ENCODE measurements at places on chromosomes 5 and 9.
A peak's percentile ranks its signal among the peaks of the same experiment; 100 is the strongest.

DNA sequence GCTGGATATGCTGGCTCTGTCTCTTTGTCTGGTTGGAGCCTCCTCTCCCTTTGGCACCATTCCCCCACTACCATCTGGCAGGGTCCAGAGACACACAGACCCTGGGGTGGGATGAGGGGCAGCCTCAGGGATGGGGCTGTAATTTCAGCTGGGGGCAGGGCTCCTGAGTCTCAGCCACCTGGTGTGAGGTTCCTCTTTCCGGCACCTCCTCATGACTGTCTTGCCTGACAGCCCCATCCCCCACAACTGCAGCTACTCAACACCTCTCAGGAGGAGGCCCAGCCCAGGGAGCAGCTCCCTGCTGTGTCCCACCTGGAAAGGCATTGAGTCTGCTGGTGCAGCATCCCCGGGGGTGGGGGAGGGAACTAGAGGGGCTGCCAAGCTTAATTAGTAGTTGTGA, 11.7 kb upstream of the RPS14 start:
- DNase-seq, result peak; percentile 68

- no peak for DNase-seq
Measured at GRCh38 chr5:149775785-149776184, 45.7 kb downstream of the PPARGC1B start.

GRCh38 chr9:33813712-33814641, 3.0 kb upstream of the UBE2R2 start:
- DNase-seq, result peak; percentile 80

DNA sequence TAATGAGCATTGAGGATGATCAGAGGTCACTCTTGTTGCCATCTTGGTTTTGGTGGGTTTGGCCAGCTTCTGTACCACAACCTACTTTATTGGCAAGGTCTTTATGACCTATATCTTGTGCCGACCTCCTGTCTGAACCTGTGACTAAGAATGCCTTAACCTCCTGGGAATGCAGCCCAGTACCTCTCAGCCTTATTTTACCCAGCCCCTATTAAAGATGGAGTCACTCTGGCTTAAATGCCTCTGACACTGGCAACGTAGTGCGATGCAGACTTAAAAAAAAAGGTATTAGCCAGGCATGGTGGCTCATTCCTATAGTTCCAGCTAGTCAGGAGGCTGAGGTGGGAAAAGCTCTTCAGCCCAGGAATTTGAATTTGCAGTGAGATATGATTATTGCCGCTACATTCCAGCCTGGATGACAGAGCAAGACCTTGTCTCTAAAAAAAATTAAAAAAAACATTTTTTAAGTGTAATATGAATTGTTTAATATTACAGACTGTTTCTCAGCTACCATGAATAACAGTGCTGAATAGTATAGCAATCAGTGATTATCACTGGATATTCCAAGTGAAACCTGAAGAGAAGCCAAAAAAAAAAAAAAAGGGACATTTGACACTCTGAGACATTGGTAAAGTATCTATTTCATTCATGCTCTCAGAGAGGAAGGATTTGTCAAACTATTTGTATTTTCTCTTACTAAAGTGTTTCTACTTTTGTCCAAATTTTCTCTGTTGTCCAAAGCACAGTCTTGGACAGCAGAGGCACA, 18.3 kb upstream of the STOM start:
- no peak for DNase-seq

GRCh38 chr5:64865662-64866061, 96.9 kb downstream of the CWC27 start:
- no peak for DNase-seq

- peak; percentile 18 for DNase-seq
Measured at GRCh38 chr9:21317956-21318923, 13.1 kb upstream of the IFNA5 start.

- no peak for DNase-seq
Measured at GRCh38 chr5:17620627-17621026, 10.4 kb downstream of the TAF11L12 start.

DNA sequence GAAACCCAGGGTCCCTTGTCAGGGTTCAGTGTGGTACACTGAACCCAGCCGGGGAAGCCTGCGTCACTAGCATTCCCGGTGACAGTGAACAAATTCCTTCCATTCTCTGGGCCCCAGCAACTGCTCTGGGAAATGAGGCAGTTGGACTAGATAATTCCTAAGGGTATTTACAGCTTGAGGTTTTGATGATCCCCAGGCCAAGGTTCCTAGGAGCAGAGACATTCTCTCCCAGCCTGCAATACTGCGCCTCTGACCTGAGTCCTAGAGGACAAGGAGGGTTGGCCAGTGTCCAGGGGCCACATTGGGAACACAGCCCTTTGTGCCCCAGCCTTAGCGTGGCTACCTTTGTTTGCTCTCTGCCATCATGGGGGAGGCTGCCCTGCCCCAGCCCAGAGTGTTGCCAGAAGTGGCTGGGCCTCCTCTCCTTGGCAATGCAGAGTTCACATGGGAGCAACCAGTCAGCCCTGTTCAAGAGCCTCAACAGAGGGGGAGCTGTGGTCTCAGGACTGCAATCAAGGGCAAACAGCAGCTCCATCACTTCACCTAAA, 178.2 kb downstream of the SEC61B start:
- no peak for DNase-seq

DNA sequence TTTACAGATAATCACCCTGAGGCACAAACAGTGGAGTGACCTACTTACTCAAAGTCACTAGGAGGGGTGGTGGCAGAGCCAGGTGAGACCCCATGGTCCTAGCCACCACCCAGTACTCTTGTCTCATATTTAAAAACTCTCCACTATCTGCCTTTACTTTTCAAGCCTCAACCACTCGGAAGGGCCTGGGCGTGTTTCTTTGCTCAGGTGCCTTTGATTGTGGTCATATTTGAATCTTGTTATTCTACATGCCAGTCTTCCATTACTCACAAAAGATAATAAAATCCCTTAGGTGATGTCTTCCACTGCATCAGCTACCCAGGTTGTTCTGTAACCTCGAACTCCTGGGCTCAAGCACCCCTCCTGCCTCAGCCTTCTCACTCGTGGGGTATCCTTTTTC, 20.7 kb upstream of the TRIM36 start:
- DNase-seq, result no peak

DNA sequence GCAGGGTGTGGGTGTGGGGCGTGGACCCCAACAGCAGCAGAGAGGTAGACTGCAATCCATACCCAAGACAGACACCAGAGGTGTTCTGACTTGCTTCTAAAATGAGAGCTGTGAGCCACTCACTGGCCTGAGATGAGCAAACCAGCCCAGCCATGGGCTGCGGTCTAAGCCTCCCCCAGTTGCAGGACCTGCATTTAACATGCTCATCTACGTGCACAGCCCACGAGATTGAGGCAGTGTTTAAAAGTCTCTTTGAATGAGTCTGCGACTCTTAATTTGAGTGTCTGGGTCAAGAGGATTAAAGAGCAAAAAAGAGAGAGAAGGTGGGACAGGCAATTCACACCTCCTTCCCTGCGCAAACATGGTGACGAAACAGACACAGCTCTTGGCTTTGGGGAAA, 5.9 kb downstream of the SURF4 start:
- no peak for DNase-seq

Data from naive B cell (primary cell).